ENCODE measurements at places on chromosomes 6 and 20.

GRCh38 chr6:28425944-28426541 lies 17.2 kb downstream of the ZSCAN23 start:
- DNase-seq: no peak

GRCh38 chr6:117338567-117338966 lies 73.2 kb downstream of the VGLL2 start:
- no peak for DNase-seq

GRCh38 chr6:28589234-28589956 lies 63.7 kb downstream of the GPX5 start:
- DNase-seq: peak; percentile 78

DNA sequence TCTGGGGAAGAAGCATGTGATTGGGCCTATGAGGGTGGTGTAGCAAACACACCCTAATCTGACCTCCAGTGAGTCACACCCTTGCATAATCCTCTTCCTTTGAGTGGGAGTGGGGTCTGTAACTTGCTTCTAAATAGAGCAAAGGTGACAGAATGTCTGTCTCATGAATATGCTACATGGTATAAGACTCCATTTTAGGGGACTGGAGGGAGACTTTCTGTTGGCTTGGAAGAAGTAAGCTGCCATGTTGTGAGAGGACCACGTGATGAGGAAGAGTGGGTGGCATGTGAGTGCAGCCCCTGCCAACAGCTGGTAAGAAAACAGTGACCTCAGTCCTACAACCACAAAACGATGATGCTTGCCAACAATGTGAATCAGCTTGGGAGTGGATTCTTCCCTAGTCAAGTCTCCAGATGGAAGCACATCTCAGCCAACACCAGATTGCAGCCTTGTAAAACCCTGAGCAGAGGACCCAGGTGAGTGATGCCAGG lies 3.7 kb downstream of the AK9 start:
- no peak for DNase-seq

DNA sequence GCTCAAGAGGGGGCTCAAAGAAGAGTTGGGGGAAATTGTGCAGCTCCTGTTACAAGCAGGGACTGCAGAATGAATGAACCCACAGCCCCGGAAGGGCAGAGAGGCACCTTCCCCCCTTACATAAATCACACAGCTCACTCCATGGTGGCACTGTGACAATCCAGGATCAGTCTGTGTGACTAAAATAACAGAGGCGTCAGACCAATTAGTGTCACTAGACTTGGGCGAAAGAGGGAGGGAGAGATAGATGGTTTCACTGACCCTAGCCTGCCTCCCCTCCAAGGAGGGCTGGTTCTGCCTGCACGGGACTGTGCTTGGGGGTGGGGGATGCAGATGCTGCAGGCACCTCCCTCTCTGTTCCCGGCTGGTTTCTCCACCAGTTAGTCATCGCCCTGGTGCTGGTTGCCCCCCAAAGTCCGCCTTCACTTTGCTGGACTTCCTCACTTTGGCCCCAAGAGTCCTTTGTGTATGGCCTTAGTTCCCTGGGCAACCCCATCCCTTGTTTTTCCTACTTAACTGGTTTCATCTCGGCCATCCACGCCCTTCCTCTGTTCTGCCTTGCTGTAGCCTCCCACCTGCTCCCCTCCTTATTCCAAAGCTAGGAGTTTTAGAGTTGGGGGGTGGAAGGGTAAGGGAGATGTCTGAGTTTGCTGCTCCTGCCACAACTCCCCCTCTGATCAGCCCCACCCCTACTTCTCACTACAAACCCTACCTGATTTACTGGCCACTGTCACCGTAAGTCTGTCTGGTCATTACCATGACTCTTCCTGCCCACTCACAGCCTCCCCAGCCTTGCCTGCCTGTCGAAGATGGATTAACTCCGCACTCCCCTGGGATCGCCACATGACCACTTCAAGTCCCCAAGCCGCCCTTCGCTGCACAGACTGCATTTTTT lies 17.7 kb downstream of the CCDC167 start:
- peak; percentile 39 for DNase-seq

GRCh38 chr6:5930143-5930770 lies 76.5 kb downstream of the NRN1 start:
- DNase-seq: no peak

- DNase-seq: no peak
Measured at GRCh38 chr20:57746832-57747404, 37.1 kb upstream of the PMEPA1 start.

GRCh38 chr20:46582648-46583047 lies 32.2 kb upstream of the OCSTAMP start:
- no peak for DNase-seq

- no peak for DNase-seq
Measured at GRCh38 chr6:111774346-111774703, 98.9 kb downstream of the FYN start.

GRCh38 chr20:3454831-3455230 lies 16.0 kb upstream of the ATRN start:
- no peak for DNase-seq

DNA sequence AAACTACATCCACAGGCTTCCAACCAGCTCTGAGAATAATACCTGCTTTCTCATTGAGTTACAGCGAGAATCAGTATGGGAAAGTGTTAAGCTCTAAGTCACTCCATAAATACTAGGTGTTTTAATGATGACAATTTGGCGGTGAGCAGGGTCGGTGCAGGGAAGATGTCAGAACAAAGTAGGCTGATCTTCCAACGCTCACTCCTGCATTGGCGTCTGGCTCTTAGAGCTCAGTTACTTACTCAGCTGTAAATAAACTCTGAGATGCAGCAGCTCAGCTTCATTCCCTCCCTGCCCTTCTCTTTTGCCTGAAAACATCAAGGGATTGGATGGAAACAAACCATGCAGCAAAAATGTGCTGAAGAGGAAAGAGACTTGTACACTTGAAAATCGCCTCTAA lies 102.5 kb upstream of the SPACA1 start:
- DNase-seq: no peak

DNA sequence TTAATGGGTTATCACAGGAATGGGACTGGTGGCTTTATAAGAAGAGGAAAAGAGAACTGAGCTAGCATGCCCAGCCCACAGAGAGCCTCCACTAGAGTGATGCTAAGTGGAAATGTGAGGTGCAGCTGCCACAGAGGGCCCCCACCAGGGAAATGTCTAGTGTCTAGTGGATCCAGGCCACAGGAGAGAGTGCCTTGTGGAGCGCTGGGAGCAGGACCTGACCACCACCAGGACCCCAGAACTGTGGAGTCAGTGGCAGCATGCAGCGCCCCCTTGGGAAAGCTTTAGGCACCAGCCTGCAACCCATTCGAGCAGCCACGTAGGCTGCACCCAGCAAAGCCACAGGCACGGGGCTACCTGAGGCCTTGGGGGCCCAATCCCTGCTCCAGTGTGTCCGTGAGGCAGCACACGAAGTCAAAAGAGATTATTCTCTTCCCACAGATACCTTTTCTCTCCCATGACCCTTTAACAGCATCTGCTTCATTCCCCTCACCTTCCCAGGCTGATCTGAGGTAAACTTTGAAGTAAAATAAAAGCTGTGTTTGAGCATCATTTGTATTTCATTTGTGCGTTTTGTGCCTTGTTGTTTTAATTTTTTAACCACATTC lies 4.4 kb downstream of the HLA-E start:
- peak; percentile 81 for DNase-seq

GRCh38 chr6:14046476-14047068 lies 71.0 kb upstream of the CD83 start:
- no peak for DNase-seq

DNA sequence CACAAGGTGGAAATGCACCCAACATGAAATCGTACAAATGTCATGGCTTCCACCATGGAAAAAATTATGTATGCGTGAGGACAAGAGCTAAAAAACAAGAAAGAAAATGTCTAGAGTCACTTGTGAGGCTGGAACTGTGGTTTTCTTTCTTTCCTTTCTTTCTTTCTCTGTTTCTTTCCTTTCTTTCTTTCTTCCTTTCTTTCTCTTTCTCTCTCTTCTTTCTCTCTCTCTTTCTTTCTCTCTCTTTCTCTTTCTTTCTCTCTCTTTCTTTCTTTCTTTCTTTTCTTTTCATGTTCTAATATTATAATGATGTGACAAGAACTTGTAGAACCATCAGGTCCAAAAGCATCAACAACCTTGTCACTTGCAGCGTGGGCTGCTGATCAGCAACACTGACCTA lies 28.4 kb downstream of the ZNF311 start:
- DNase-seq: no peak

- DNase-seq: no peak
Measured at GRCh38 chr6:127092466-127092865, 26.0 kb upstream of the RSPO3 start.

DNA sequence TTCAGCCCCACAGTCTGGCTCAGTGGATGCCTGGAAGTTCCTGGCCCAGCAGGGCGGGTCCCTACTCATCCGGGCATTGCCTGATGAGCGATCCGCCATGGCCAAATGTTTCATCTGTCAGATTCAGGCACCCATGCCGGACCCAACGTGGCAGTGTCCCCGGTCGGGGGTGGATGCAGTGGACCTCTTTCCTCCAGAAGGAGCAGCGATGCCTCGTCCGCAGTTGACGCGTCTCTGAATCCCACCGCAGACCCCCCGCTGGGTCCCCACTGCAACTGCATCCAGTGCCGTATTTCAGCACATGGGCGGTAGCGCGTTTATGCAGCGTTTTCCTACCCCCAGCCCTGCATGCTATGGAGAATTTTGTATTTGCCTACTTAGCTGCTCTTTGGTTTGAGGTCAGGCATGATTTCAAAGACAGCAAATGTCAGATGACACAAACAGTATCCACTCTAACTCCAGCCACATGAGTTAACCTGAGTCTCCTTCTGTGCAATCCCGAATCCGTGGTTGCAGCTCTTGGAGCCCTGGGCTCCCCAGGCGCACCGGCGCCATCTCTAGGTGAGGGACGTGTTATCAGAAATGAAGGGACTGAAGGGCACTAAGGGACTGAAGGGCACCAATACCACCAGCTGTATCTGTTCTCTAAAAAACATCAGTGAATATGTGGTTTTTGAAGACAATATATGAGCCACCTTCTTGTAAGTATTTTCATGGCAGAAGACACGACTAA lies 72.6 kb upstream of the THBS2 start:
- DNase-seq: no peak

DNA sequence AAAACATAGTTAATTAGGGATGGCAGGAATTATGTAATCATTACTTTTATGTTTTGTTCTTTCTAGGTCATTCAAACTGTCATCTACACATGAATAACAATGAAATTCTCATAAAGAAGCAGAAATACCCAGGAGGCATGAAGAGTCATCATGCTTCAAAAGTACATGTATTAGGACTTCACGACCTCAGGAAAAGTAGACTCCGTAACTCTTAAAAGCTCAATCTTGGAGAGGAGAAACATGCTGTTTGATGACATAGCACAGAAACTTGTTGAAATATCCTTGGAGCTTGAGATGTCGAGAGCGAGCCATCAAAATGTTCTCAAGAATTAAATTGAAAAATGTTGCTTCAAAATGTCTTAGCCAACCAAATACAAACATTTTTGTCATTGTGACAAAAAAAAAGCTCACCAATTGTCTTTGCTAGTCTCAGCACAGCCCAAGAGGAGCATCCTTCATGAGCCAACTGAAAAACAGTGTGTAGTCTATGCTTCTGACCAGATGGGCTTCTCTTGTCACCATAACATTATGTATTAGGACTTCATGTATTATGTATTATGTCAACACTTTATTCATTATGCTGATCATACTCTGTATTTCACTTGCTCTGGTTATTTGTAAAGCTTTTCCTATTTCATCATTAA lies 28.2 kb upstream of the ANKEF1 start:
- DNase-seq: no peak

- DNase-seq: no peak
Measured at GRCh38 chr20:419556-420165, 11.6 kb downstream of the RBCK1 start.

DNA sequence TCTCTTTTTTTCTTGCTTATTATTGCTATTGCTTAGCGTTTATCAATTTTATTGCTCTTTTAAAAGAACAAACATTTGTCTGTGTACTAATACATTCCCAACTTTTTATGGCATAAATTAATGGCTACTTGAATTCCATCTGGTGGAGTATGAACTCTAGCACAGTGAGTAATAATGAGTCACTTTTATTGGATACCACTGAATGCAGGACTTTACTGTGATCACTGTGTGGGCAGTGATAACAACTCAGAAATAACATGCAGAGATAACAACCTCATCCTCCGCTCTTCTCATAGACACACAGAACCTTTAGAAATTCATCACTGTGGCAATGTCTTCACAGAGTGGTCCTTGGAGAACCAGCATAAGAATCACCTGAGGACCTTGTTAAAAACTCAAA lies 174.9 kb upstream of the PRND start:
- DNase-seq: no peak

DNA sequence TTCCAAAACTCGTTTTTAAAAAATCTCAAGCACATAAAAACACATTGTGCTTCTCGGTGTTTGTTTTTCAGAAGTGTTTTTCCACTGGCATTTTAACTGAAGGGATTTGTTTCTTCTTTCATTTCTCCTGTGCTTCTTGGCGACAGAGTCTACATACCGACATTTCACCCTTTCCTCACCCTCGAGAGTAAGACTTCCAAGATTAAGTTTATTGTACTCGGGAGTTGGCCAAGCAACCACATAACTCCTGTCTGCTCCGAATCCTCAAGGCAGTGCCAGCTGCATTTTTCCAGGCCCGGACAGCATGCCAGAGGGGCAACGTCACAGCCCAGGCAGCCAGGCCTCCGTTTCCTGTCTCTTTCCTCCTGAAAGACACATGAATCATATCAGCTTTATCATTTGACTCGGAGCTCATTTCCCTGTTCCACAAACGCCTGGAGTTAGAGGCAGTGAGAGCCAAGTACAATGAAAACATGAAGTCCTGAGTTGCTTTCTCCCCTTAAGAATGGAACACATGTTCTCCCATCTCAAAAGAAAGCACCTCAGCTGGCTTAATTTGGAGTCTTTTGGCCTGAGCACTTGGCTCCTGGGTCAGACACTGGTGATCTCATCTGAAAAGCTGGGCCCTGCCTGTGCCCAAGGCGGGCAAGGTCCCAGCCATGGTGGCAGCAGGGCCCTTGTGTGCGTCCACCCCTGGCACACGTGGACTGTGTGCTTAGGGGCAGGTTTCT lies 23.2 kb upstream of the FAM50B start:
- no peak for DNase-seq

GRCh38 chr6:154736618-154737259 lies 3.5 kb downstream of the SCAF8 start:
- no peak for DNase-seq

DNA sequence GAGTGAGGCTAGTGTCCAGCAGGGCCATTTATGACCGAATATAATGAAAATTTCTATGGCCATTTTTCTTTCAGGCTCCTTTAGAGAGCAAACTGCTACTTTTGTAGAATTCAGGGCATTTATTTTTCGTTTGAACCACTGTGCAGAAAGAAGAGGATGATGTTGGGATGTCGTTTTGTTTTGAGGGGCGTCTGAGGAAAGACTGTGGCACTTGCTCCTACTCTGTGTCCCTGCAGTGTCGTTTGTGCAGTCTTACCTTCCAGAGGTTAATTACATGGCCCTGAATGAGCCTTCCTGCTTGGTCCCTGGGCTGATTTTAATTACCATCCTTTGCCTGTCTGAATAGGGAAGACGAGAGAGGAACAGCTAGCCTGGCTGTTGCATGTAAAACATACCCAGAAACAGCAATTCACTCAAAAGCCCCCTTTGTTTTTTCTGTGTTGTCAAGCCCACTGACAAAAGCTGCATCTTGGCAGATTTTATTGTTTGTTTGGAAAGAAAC lies 65.3 kb downstream of the CTNNBL1 start:
- DNase-seq: no peak
